ENCODE measurements at places on chromosomes 16 and 17. TPM values are rescaled to one million over a fixed set of nuclear protein-coding genes. Genes with fewer than 3 reads are reported as not detected.

DNA sequence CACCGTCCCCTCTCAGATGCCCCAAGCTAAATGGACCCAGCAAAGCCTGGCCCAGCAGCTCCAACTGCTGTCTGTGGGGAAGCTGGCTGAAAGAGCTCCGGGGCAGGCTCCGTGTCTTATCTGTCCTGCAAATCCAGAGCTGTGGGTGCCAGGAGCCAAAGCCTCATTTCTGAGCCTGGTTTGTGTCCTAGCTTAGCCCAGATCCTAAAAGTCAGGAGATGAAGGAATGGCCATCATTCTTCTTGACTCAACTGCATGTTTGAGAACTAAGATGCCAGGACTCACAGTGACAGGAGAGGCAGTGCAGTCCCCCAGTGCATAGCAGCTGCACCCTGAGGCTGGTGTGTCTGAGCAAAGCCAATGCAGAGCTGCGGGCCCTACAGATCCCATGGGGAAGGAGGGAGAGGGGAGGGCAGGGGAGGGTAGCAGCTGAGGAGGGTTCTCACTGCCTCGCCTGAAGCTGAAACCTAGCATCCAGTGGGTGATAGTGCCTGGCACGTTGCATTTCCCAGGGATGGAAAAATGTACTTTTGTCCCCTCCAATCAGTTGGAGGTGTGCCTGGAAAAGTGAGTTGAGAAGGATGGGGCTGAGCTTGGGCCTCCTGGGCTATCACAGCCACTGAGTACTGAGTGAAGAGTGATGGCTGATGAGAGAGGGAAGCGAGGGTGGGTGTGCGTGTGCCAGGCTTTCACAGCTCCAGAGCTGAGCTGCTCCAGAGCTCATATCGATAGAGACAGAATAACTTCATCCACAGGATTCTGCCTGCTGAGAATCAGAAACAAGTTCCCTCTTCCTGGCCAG lies 24.5 kb upstream of the CD300E start:
- no peak for DNase-seq

SNRNP25 gene
- total RNA-seq: 70.8 TPM

PIMREG gene
- total RNA-seq: 96.3 TPM

CCDC78 gene
- 4.0 TPM for total RNA-seq

HCRT gene
- total RNA-seq: not detected

DNA sequence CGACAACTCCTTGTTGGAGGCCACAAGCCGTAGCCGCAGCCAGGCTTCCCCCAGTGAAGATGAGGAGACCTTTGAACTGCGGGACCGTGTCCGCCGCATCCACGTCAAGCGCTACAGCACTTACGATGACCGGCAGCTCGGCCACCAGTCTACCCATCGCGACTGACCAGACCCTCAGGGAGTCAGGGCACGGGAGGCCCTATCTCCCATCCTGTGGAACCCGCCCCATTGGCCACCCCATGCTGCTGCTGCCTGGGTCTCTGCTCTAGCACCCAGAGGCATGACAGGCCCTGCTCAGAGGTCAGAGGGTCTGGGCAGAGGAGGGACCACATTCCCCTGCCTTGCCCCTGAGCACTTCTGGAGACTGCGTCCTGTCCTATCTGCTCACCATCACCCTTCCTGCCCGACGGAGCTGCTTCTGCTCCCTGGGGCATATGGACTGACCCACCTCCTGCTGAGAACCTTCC lies 8.9 kb downstream of the TNFAIP1 start:
- no peak for DNase-seq

DNA sequence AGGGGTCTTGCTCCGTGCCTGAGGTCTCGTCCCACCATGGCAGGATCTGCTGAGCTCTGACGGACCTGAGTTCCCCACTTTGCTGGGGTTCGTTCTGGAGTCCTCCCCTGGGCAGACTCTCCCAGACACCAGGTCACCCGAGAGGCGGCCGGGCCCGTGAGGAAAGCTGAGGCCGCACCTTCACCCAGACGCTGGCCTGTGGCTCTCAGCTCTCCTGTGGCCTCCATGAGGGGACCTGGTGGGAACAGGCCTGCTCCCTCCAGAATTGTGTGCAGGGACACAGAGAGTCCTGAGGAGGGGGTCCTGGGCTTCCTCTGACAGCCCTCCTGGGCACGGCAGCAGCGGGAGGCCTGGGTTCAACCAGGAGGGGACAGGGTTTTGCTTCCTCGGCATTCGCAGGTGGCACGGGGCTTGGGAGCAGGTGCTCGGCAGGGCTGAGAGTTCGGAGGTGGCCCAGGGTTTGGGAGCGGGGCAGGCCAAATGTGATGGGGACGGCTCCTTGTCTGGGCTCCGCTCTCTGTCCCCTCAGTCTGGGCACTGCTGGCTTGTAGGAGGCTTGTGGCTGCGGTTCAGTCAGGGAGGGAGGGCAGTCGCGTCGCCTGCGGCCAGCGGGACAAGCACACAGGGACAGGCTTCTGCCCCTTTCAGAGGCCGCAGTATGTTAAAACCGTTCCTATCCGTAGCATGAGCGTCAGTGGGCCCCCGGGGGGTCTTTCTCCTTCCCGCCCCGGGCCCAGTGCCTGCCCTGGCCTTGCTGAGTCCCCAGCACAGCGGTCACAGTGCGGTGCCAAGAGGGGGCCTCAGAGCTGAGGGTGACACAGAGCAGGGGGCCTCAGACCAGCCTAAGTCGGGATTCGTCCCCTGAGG lies 8.1 kb upstream of the SNAI3 start:
- no peak for DNase-seq

GRCh38 chr17:71176928-71177443 lies 943.8 kb upstream of the SOX9 start:
- no peak for DNase-seq

DNA sequence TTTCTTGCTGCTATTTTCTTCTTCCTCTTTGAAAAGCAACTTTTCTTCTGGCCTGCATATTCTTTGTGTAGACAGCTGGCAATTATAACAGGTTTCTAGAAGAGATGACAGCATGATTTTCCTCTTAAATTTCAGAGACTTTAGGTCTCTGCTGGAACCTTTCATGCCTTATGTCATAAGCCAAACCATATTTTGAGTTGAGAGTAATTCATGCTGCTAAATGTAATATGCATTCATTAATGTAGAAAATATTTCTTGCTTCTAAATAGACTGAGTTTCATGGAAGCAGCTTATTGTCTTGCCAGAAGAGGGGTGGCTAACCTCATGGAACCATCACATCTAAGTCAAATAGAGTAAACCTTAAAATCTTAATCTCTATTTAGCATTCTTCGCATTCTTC lies 25.9 kb upstream of the ABCA9 start:
- DNase-seq: no peak

EXOC3L1 gene
- 0.50 TPM for total RNA-seq

PRSS53 gene
- total RNA-seq: 3.5 TPM

GRCh38 chr17:9468532-9468931 lies 107.1 kb downstream of the STX8 start:
- no peak for DNase-seq

DNA sequence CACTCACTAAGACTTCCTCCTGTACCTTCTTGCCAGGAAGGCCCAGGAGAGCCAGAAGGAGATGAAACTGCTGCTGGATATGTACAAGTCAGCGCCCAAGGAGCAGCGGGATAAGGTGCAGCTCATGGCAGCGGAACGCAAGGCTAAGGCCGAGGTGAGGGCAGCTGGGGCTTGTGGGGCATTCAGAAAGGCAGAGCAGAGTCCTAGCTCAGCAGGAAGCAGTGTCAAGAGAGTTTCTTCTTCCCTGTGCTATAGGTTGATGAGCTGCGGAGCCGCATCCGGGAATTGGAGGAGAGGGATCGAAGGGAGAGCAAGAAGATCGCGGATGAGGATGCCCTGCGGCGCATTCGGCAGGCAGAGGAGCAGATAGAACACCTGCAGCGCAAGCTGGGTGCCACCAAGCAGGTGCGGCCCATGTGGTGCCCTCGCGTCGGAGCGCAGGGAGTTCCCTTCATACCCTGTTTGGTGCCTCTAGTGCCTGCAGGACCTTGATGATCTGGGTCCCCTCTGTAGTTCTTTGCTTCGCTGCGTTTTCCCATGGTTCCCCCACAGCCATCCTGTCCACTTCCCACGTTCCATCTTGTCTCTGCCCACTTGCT lies 6.6 kb downstream of the RNF40 start:
- DNase-seq: no peak

- no peak for DNase-seq
Observed at GRCh38 chr16:67451704-67452435, 20.9 kb downstream of the HSD11B2 start.

HOXB8 gene
- total RNA-seq: 34.8 TPM

TBC1D3B gene
- 3.7 TPM for total RNA-seq

DNA sequence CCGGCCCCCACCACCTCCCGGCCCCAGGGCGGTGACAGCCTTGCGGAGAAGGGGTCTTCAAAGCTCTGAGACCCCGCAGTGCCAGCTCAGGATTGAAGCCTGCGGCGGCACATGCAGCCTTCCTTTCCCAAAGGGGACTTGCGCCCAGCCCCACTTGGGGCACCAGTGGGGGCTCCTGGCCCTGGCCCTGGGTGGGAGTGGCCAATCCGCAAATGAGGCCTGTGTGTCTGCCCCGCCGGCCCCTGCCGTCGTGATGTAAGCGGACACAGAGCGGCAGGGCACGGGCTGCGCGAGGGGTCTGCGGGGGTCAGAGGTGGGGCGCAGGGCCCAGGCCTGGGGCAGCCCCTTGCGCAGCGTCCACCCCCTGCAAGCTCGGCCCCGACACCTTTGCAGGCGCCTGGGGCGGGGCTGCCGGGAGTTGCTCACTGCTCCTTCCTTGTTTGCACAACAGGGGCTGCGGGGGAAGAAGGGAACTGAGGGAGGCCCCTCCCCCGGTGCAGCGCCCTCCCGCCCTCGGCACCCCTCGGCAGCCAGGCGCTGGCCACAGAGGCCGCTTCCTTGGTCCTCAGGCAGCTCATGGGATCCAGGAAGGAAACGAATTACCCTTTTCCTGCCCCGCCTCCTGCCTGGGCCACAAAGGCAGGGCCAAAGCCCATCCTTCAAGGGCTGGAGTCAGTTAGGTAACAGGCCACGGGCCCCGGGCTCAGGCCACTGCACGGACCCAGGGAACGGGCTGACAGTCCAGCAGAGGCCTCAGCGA lies 2.9 kb downstream of the SLC16A3 start:
- peak; percentile 69 for DNase-seq

- no peak for DNase-seq
Observed at GRCh38 chr16:79493911-79494310, 106.6 kb downstream of the MAF start.

PRSS21 gene
- total RNA-seq: not detected

HOXB9 gene
- 8.3 TPM for total RNA-seq

DNA sequence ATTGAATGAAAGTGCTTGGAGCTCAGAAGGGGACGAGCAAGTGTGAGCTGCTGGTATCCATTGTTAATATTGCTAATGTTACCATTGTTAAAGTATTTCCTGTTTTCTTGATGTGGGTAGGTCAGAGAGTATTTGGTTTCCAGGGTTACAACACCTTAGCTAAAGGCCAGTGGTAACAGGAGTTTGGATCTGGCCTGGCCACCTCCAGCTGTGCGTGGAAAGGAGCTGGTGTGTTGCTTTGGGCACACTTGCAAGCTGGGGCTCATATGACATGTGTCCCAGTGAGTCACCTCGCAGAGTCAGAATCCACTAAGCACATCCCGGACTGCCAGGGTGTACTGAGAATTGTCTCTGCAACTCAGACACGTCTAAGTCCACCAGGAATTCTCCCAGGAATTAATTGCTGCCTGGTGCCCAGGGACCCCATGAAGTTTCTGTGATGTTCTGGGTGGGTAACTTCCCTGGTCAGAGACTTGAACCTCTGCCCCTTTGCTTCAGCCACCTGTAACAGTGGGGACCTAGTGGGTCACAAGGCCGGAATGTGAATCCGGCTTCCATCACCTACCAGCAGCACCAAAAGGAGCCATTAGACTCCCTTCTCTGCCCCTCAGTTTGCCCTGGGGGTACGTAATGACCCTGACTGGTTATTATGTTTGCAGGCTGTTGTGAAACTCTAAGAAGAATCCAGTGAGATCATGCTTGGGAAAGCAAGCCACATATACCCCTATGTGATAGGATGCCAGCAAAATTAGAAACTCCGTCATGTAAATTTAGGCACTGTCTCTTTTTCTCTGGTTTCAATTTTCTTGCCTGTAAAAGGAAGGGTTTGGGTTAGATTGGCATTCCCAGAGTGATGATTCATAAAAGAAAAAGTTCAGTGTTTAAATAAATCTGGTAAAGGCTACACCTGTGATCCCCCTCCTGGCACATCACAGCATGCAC lies 12.8 kb downstream of the SLC6A2 start:
- peak; percentile 60 for DNase-seq
